Retinal pigment epithelial cell (primary cell): ENCODE measurements at places on chromosomes 16 and 17.

- DNase-seq: no peak
Measured at GRCh38 chr17:14121952-14122351, 52.6 kb downstream of the COX10 start.

GRCh38 chr17:3882276-3882675 is 10.6 kb downstream of the CAMKK1 start:
- DNase-seq: no peak

DNA sequence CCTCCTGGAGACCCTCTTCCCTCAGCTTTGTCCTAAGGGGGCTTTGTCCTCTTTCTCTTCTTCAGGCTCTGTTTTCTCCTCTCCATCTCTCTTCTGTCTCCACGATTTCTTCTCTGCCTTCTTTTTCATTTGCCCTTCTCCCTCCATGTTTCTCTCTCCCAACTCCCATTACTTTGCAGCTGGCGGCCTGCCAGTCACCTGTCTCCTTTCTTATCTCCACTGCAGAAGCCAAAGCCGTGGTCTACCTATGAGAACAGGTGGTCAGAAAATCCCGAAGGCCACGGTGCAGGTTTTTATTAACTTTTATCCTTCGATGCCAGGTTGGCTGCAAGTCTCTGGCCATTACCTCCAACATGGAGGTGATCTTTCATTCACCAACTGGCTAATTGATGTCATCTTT is 45.1 kb downstream of the FZD2 start:
- DNase-seq: no peak

DNA sequence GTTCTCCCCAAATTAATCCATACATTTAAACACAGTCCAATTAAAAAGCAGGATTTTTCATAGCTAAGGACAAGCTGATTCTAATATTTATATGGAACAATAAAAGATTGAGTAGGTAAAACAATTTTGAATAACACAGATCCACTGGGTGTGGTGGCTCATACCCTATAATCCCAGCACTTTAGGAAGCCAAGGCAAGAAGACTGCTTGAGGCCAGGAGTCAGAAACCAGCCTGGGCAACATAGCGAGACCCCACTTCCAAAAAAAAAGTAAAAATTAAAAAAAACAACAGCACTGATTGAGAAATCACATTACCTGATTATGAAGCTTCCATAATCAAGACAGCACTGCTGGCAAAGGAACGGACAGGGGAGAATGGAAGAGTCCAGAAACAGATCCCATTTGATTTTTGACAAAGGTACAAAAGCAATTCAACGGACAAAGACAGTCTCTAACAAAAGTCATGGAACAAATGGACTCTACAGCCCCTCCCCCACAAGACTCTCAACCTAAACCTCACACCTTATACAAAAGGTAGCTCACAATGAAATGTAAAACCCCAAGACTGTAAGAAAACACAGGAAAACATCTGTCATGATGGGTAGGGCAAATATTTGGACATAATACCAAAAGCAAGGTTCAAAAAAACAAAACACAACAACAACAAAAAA is 17.9 kb downstream of the USP7 start:
- no peak for DNase-seq

DNA sequence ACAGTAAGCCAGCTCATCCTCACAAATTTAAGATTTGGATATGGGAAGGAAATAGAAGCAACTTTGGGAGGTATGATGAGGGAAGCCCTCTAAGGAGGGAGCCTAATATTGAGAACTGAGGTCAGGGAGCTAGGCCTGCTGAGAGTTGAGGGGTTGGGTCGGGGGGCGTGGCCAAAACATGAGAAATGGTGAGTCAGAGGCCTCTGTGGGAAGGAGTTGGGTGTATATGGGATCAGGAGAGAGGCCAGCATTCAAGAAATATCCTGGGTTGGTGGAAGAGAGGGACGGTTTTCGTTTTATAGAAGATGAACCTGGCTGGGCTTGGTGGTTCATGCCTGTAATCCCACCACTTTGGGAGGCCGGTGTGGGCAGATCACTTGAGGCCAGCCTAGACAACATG is 48.4 kb downstream of the CLEC16A start:
- peak; percentile 16 for DNase-seq

DNA sequence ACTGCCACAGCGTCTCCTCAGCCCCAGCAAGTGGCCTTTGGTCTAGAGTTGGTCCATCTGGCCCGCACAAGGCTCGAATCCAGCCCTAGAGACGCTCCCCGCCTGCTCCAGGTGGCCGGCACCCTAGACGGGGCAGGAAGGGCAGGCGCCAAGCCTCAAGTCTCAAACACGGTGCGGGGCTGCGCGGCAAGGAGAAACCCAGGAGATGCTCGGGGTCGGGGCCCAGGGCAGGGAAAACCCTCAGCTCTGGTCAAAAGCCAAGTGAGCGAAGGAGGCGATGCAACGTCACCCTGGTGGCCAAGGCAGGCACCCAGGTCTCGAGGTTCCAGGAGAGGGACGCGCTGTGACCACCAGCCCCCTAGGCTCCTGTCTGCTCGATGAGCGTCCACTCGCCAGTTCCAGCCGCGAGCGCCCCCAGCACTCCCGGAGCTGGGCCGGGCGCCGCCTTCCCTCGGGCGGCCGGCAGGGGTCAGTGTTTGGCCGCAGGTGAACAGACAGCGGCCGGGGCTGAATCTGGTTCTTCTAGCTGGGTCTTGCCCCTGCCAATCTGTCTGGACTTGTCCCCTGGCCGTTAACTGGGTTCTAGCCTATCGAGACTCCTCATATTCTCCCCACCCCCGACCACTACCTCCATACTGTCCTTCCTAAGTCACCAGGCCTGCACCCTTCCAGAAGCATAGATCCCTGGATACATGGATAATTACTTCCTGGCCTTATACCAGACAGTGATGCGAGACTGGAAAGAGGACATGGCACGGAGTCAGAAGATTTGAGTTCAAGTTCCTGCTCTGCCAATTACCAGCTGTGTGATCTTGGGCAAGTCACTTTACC is 44.0 kb downstream of the PRAC1 start:
- no peak for DNase-seq
